GM23338 (cell line): ENCODE measurements at places on chromosomes 16 and 17. TPM values are rescaled to one million over a fixed set of nuclear protein-coding genes. Genes with fewer than 3 reads are reported as not detected.

- DNase-seq = peak; percentile 71
Measured at GRCh38 chr16:533391-534123, 6.0 kb downstream of the CAPN15 start.

GRCh38 chr17:41082626-41083025, 1.3 kb upstream of the KRTAP4-7 start:
- no peak for DNase-seq

- no peak for DNase-seq
Measured at GRCh38 chr17:40961591-40961990, 5.2 kb downstream of the KRT39 start.

- DNase-seq = no peak
Measured at GRCh38 chr17:16820161-16820877, 130.3 kb downstream of the CCDC144A start.

DNA sequence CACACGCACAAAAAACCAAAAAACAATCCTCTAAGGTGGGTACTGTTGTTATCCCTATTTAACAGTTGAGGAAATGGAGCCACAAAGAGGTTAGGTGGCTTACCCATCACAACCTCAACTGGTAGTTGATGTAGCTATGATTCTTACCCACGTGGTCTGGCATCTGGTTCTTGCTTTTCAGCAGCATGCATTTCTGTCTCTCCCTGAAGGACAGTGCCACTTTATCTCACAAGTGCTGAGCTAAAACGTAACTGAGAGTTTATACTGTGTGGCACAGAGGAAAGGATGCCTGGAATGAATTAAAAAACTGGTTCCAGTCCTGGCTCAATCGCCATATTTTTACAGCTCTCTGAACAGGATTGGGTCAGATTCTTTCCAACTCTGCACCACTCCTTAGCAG, 1.9 kb upstream of the CORO6 start:
- DNase-seq = no peak

- DNase-seq = peak; percentile 45
Measured at GRCh38 chr16:28549301-28549899, 4.3 kb upstream of the SGF29 start.

DNA sequence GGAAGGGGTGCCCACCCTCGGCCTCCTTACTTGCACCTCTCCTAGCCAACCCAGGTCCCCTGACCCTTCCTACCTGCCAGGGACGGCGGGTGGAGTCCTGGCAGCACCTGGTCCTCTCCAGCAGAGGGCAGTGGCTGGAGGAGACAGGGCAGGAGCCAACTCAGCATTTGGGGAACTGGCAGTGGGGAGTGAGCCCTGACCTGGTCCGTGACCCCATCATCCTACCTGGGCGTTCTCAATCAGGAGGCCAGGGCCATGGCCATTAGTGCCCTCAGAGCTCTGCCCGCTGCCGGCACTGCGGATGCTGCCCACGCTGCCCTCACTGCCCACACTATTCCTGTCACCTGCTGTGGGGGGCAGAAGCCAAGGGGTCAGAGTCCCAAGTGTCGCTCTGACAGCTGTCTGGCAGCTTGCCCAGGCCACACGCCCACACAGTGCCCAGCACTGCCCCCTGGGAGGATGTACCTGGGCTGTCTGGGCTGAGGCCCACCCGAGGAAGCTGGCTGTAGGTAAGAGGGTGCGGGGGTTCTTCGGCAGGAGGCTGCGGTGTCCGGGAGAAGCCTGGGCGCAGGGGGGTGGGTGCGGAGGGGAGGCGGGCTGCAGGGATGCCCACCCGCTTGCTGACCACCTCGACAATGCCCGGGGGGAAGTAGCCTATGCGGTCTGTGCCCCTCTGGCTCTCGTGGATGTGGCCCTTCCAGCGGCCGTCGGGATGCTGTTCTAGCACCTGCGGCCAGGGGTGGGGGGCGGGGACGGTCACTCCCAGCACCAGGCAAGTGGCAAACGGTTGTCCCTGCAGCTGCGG, 10.8 kb downstream of the CASKIN2 start:
- DNase-seq = peak; percentile 81

DNA sequence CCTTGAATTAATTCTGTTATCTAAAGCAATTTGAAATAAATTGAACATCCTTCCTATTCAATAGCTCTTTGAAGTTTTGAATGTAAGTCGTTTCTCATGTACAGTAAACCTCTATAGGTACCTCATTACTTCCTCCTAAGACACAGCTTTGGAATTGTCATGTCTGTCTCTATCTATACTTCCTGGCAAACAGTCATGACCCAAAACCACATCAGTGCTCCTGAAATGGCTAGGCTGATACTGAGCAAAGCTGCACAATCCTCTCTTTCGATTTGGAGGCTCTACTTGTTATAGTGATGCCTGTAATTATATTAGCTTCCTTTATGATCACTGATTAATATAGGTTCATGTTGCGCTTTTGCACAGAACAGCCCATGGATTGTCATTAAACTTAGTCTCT, 110.1 kb downstream of the ADAMTS18 start:
- DNase-seq = no peak

DNA sequence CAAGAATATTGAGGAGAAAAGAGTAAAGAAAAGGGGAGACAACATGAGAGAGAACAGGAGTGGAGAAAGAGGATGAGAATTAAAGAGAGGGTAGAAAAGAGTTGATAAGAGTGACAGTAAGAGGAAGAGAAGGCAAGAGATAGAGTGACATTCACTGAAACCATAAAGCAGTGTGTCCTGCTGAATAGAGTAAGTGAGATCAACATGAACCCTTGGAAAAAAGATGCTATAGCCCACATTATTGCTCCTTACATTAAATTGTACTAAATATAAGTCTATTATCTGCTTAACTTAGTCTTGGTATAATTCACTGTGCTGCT, 489.5 kb downstream of the SHISA9 start:
- no peak for DNase-seq

DNA sequence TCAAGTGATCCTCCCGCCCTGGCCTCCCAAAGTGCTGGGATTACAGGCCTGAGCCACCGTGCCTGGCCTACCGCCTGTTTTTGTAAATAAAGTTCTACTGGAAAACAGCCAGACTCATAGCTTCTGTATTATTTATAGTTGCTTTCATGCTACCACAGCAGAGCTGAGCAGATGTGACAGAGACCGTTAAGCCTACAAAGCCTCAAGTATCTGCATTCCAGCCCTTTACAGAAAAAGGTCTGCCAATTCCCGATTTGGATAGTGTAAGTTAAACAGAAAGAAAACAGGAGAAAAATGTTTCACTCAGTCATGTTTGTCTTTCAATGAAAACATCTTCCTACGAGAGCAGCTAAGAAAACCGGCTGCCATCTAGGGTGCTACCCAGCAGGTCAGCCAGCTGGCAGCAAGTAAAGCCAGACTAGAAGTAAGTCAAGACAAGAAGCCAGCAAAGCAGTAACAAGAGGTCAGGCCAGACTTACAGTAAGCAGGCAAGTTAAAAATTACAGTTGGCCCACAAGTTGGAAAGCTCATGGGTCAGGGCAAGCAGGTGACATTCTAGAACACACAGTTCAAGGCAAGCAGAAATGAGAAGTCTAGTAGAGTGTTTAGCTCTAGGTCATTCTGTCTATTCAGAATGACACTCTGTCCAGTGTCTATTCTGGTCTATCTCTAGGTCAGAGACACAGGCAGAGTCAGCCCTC, 17.7 kb downstream of the NCBP3 start:
- DNase-seq = no peak

DNA sequence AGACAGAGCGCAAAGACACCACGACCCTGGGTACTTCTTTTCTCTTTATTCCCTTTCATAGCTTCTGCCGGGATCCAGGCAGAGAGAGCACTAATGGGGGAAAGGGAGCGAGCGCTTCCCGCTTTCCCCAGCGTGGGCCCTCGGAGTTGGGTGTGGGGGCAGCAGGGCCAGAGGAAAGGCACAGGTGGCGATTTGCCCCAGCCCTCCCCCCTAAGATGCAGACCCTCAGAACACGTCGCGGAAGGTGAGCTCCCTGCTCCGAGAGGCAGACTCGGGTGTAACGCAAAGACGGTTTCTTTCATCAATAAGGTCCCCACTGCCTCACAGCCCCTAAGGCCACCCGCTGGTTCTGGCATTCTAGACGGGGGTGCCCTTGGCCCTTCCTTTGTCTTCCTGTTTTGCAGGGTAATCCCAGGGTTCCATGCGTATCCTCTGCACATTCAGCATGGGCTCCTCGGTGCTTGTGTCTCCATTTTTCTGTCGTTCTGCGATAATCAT, 570 bp upstream of the NME3 start:
- DNase-seq = peak; percentile 63

DNA sequence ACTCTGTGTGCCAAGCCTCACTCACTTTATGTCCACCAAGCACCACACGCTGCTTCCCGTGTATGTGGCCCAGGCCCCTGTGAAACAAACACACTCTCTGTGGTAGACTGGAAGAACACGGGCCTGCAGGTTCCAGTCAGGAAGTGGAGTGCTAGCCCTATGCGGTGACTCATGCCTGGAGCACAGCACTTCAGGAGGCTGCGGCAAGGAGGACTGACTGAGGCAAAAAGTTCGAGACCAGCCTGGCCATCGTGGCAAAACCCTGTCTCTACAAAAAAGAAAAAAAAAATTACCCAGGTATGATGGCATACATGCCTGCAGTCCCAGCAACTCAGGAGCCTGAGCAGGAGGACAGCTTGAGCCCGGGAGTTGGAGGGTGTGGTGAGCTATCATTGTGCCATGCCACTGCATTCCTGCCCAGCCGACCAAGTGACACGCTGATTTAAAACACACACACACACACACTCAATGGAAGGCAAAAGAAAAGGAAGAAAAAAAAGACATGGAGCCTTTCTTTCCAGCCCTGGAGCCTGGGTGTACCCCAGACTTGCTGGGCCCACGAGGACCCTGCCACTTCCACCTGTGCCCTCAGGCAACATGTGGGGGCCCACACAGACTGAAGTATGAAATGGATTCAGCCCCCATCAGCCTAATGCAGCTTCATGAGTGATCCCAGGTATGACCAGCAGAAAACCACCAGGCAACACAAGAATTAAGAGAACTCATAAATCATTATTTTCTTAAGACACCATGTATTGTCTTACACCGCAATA, 126.6 kb downstream of the ANKRD11 start:
- no peak for DNase-seq

GRCh38 chr16:87278191-87279093, 38.8 kb downstream of the C16orf95 start:
- DNase-seq = peak; percentile 91

DNA sequence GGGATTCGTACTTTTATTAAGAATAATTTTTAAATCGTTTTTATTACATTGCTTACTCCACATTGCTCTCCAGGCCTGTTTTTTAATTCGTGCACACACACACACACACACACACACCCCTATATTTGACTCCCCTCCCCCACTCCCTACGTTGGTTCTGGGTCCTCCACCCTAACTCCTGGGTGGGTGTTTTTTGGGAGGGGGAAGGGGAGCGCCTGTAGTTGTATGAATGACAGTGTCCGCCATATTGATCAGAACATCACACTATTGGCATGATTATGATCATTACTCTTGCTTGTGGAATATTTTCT, 1.3 kb downstream of the GNAO1 start:
- DNase-seq = no peak

DNA sequence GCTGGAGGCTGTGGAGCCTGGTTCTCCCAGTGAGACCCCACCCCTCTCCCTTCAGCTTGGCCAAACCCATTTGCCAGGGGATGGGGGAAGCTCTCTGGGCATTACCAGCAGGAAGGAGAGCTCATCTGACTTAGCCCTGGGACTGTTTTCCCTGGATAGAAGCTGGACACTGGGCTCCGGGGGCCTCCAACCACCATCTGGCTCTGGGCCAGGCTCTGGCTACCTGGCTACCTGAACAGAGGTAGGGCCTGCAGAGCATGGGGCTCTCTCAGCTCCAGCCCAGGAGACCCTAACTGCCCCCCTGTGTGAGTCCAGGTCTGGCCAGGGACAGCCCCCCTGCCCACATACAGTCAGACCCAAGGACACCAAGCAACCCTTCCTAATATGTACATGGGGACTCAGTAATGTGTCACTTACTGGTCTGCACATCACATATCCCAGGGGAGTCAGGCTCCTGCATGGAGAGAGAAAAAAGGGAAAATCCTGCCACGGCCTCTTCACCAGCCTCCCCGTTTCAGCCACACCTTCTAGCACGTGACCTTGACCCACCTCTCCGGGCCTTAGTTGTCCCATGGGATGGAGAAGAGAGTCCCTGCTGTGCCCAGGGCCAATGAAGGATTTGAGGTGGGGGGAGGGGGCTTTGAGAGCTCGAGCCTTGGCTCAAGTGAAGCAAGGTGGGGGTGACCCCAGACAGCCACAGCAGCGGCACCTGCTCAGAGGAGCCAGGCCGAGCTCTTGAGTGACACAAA, 13.8 kb downstream of the CNGB1 start:
- no peak for DNase-seq

The UBE2Z gene
- 74.1 and 78.5 TPM in 2 replicates for total RNA-seq

The NSF gene
- 23.8 and 26.5 TPM in 2 replicates for total RNA-seq

The CMTR2 gene
- total RNA-seq = 19.0 and 30.2 TPM in 2 replicates

The CYB5B gene
- 65.4 and 72.0 TPM in 2 replicates for total RNA-seq

The THUMPD1 gene
- 88.0 and 93.0 TPM in 2 replicates for total RNA-seq

The CRYM gene
- 15.5 and 18.0 TPM in 2 replicates for total RNA-seq

The KRTAP3-1 gene
- not detected in 2 replicates for total RNA-seq

The TAT gene
- not detected in 2 replicates for total RNA-seq

The CARD14 gene
- total RNA-seq = 0.52 TPM in 1 of 2 replicates, not detected in the other
